ENCODE measurements at places on chromosomes 3 and 15. TPM values are rescaled to one million over a fixed set of nuclear protein-coding genes. Genes with fewer than 3 reads are reported as not detected.

Gene IL20RB
- 0.66 TPM for polyA plus RNA-seq

DNA sequence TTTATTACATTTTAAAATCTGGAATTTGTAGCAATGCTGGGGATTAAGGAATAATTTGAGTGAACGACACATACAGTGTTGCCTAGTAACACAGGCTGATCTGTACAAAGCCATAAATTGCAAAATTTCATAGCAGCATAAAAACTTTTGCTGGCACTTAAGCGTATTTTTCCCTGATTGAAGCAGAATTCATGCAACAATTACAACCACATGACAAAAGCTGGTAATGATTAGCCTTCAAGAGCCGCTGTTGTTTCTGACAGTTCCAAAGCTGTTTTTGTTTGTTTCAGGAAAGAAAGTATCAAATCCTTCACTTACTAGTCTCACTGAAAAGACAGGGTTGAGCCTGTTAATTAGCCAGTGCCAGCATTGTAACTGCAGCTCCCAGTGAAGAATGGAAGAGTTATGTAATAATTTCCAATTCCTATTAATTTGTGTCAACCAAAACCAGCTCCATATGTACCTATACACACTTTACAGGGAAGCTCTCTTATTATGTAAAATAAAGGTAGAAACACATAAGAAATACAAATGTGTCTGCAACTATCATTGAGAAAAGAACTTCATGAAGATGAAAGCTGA lies 60.7 kb downstream of the AGTR1 start:
- no peak overlapping the region for H3K4me3 ChIP-seq
- no peak for DNase-seq
- no peaks in the 10 kb centered on the region for H3K27me3 ChIP-seq
- no peak overlapping the region for H3K27ac ChIP-seq

- H3K27me3 ChIP-seq: no peaks in the 10 kb centered on the region
- no peaks in the 10 kb centered on the region for H3K4me1 ChIP-seq
- no peak overlapping the region for H3K4me3 ChIP-seq
Observed at GRCh38 chr15:90214553-90215196, 13.5 kb downstream of the SEMA4B start.

DNA sequence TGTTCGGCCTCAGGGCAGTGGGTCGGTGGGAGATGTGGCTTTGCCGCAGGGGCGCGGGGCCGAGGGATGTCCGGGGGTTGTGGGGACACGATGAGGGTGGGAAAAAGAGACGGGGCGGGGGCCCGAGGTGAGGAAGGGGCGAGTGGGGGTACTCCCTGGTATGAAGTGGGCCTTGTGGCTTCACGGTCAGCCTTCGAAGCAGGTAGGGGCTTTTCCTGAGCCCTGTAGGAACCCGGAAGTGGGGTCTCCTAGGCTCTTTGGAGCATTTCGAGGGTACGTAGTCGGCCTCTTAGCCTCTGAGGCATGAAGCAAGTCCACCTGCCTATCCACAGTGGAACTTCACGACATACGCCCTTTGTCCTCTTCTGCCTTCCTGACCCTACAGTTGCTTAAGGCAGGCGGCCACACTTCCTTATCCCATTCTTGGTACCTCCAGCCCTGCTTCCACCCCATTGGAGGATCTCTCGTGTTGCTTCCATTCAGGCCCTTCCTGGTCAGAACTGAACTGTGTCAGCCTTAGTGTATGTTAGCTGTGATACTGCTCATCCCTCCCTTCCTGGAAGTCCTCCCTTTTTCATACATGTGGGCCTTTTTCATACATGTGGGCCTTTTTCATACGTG lies 389 bp downstream of the ARPC4 start:
- H3K36me3 ChIP-seq: peaks cover 60% of the 10 kb centered on the region
- peak overlapping the region; percentile 95 for H3K27ac ChIP-seq
- H3K4me3 ChIP-seq: peak overlapping the region; percentile 87
- H3K27me3 ChIP-seq: no peaks in the 10 kb centered on the region
- peaks cover 24% of the 10 kb centered on the region for H3K4me1 ChIP-seq

Gene PP2D1
- not detected for polyA plus RNA-seq

DNA sequence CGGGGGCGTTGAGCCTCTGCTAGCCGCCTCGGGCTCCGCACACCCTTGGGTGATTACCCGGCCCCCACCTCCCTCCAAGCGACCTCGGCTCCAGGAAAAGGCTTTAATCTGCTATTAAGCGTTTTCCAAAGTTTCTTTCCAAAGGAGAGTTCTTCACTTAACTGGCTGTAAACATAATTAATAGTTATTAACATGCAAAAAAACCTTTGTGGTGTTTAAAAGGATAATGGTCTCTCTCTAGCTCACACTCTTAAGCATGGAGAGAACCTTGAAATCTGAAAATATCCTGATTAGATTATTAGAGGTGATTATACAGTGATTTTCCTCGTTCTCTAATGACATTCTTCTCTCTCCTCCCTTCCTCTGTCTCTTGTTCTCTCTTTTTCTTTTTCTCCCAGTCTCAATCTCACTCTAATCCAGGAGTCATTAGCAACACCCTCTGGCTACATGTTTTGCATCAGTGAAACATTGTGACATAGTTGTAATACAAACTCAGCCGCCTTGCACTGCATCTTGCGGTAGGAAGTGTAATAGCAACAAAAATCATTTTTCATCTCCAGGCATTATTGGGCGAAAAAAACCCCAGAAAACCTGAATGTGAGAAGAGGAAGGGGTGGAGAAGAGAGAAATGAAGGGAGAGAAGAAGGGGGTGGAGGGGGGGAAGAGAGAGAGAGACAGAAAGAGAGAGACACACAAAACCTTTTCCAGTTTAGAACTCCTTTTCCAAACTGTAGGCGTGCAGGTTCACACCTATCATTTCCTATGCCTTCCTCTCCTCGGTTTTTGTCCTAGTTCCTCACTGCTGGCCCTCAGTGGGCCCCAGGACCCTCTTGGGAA lies 24.4 kb downstream of the NR2F2 start:
- H3K27me3 ChIP-seq: peaks cover 17% of the 10 kb centered on the region
- peaks cover 3% of the 10 kb centered on the region for H3K4me1 ChIP-seq
- peak overlapping the region; percentile 65 for H3K4me3 ChIP-seq
- H3K27ac ChIP-seq: peak overlapping the region; percentile 60

Gene ZNF501
- polyA plus RNA-seq: 1.6 TPM

Gene CD80
- not detected for polyA plus RNA-seq

- no peaks in the 10 kb centered on the region for H3K36me3 ChIP-seq
- DNase-seq: no peak
- no peak overlapping the region for H3K4me3 ChIP-seq
- H3K4me1 ChIP-seq: peaks cover 4% of the 10 kb centered on the region
- H3K27me3 ChIP-seq: no peaks in the 10 kb centered on the region
- no peak overlapping the region for H3K27ac ChIP-seq
Observed at GRCh38 chr3:188712248-188712924, 459.4 kb upstream of the TPRG1 start.

DNA sequence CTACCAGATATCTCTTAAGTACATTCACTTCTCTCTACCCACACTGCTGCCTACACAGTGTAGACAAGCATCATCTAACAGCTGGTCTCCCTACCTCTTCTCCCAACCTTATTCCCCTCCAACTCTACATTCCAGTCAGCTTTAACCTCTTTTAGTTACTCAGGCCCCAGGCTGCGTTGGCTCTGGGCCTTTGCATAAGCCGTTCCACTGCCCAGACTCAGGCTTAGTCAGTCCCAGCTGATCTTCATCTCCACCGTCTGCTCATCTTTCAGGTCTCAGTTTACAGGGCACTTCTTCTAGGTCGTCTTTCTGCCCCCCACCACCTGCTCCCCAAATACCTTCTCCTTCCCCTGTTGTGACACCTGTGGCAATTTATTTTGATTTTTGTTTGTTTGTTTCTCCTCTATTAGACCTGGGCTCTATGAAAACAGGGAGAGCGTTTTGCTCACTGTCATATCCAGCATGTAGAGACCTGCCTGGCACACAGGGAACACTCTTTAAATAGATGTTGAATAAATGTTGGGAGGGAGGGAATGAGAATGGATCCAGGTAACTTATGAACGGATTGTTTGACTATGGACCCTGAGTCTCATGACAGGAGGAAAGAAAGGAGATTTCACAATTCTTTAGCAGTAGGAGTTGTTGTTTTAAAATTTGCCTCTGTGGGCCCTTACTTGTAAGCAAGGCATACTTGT lies 11.1 kb downstream of the SLC27A2 start:
- DNase-seq: no peak
- H3K4me1 ChIP-seq: no peaks in the 10 kb centered on the region
- no peaks in the 10 kb centered on the region for H3K27me3 ChIP-seq
- no peak overlapping the region for H3K27ac ChIP-seq

DNA sequence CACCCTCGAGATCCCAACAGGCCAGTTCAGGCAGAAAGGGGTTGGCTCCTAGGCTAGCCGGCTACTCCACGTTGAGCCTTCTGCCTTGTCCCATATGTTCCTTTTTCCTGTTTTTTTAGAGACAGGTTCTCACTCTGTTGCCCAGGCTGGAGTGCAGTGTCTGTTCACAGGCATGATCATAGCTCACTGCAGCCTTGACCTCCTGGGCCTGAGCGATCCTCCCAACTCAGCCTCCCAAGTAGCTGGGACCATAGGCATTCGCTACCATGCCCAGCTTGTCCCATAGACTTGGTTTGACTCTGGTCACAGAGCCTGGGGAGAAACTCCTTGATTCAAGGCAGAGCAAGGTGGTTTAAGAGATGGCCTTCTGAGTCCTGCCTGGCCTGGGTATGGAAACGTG lies 32.3 kb downstream of the ZNF710 start:
- no peak for DNase-seq
- peaks cover 23% of the 10 kb centered on the region for H3K4me1 ChIP-seq
- H3K36me3 ChIP-seq: no peaks in the 10 kb centered on the region
- H3K4me3 ChIP-seq: no peak overlapping the region

DNA sequence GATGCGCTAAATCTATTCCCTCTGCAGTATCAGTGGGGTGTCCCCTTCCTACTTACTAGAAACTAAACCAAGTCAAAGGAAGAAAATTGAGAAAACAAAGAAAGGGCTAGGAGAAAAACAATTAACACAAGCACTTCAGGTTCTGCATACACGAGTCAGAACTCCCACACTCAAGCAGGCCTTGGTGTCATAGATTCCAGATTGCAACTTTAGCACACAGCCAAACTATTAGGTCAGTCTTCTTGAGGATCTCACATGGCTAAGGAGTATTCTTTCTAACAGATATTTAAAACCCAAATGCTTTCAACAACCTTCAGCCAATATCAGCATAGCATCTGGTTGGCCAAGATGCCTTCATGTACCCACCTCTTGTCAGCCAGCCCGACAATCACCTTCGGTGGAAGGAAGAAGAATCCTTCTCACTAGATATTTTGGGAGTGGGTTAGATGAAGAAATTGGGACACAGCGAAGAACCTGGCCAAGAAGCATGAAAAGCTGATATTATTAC lies 340.0 kb downstream of the VPS13C start:
- H3K4me3 ChIP-seq: no peak overlapping the region
- H3K27ac ChIP-seq: no peak overlapping the region
- no peaks in the 10 kb centered on the region for H3K36me3 ChIP-seq
- no peaks in the 10 kb centered on the region for H3K4me1 ChIP-seq
- no peaks in the 10 kb centered on the region for H3K27me3 ChIP-seq

DNA sequence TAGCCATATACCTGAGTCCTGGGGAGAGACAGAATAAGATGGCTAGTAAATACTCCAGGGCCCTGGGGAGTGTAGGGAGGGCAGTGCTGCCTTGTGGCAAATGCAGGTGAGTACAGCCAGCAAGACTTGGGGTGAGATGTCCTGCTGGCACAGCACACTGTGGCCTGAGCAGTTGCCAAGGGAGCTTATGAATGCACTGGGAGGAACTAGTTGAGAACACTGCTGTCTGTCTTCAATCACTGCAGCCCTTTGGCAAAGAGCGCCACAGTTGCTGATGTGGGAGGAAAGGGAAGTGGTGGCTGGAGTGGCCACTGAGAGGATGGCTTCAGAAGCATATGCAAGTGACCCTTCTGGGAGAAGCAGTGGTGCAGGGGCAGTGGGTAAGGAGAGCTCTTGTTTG lies 264.6 kb downstream of the RORA start:
- H3K27ac ChIP-seq: no peak overlapping the region
- peaks cover 34% of the 10 kb centered on the region for H3K4me1 ChIP-seq
- no peak overlapping the region for H3K4me3 ChIP-seq
- no peaks in the 10 kb centered on the region for H3K27me3 ChIP-seq

DNA sequence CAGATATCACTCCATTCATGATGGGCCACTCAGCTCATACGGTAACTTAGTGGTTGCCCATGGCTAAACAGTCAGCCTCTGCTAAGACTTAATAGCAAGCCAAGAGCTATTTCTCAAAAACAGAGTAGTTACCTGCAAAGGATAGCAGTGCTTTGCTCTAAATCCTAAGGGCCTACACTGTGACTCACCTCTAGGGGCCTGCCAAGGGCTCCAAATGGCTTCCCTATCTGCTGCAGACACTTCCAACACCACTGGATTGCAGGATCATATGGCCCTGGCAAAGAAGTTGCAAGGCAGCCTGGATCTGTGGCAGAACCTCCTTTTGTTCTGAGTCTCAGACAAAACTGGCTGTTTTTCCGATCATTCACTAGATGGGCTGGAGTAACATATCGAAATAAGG lies 17.8 kb downstream of the CGGBP1 start:
- H3K27me3 ChIP-seq: no peaks in the 10 kb centered on the region
- no peak overlapping the region for H3K4me3 ChIP-seq
- DNase-seq: no peak
- H3K4me1 ChIP-seq: no peaks in the 10 kb centered on the region
- no peaks in the 10 kb centered on the region for H3K36me3 ChIP-seq

DNA sequence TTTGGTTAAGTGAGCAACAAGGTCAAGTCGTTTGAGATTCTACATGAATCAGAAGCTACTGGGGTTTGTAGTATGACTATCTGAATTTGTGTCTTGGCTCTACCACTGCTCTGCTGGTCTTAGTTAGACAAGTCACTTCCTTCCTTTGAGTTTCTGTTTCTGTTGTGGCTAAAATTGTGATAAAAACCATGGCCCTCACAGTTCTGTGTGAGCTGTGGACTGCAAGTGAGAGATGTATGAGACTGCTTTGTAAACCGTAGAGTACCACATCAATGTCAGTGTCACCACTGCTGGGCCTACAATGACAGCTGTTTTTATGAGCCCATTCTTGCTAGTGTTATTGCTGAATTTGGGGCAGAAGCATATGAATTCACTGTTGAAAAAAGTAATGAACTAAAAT lies 32.7 kb downstream of the RARB start:
- H3K36me3 ChIP-seq: no peaks in the 10 kb centered on the region
- H3K4me1 ChIP-seq: peaks cover 50% of the 10 kb centered on the region
- H3K27ac ChIP-seq: no peak overlapping the region

- peaks cover 7% of the 10 kb centered on the region for H3K4me1 ChIP-seq
- H3K4me3 ChIP-seq: no peak overlapping the region
- H3K36me3 ChIP-seq: peaks cover 30% of the 10 kb centered on the region
- no peaks in the 10 kb centered on the region for H3K27me3 ChIP-seq
- no peak overlapping the region for H3K27ac ChIP-seq
Observed at GRCh38 chr15:34854232-34854631, 58.9 kb upstream of the ACTC1 start.
